ENCODE measurements at places on chromosomes 16 and 17.

DNA sequence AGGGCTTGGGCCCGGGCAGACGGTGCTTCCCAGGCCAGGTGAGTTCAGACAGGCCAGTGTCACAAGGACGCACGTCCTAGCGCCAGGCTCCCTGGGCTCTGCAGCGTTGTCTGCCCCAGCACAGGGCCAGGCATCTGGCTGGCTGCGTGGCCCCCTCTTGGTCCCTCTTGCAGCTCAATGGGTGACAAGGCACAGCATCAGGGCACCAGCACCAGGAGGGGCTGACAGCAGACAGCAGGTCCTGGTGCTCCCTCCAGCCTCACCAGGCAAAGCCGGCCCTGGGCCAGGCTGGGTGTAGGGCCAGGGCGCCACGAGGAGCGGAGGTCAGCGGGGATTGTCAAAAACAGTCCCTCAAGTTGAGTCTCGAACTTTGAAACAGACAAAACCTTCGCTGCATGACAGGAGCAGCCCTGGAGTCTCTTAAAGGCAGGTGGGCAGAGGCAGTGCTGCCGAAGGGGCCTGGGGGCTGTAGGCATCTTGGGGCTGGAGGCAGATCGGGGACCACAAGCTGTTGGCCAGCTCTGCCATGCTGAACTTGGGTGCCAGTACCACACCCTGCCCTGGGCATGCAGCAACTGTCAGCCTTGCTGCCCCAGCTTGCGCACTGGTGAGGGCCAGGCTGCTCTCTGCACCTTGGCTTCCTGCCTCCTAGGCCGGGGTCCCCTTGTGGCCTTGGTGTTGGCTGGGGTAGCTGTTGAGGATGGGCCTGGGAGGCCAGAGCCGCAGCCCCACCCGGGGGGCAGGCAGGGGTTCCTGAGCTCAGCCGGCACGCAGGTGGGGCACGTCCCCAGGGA is 48.8 kb downstream of the PRMT7 start:
- DNase-seq: no peak

- no peak for DNase-seq
Observed at GRCh38 chr17:65811043-65811442, 249.6 kb upstream of the AXIN2 start.

- DNase-seq: no peak
Observed at GRCh38 chr16:31473264-31473984, 1.5 kb downstream of the TGFB1I1 start.

GRCh38 chr16:64736857-64737256 is 385.0 kb downstream of the CDH11 start:
- DNase-seq: peak; percentile 41

DNA sequence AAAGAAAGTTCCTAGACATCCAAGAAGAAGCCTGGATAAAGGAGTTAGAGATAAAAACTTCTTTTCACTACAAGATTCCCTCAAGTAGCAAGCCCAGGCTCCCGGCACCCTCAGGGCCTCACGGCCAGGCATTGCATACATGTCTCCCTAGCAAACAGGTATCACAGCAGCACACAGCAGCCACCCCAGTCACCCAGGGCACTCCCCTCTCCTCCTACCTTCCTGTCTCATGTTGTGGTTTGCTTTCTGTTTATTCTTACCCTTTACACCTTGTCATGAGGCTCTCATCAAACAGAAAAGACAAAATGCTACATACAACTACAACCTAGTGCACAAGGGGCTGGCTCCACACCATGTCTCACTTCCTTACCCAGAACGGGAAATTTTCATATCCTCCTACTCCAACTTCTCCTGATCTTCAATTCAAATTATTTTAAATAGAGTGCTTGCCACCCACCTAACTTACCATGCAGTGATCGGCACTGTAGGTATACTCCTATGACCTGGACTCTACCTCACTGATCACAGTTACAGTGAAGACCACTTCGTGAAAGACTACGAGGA is 42.7 kb downstream of the XPO6 start:
- no peak for DNase-seq
